ENCODE measurements at places on chromosomes 1 and 21.
A peak's percentile ranks its signal among the peaks of the same experiment; 100 is the strongest.

DNA sequence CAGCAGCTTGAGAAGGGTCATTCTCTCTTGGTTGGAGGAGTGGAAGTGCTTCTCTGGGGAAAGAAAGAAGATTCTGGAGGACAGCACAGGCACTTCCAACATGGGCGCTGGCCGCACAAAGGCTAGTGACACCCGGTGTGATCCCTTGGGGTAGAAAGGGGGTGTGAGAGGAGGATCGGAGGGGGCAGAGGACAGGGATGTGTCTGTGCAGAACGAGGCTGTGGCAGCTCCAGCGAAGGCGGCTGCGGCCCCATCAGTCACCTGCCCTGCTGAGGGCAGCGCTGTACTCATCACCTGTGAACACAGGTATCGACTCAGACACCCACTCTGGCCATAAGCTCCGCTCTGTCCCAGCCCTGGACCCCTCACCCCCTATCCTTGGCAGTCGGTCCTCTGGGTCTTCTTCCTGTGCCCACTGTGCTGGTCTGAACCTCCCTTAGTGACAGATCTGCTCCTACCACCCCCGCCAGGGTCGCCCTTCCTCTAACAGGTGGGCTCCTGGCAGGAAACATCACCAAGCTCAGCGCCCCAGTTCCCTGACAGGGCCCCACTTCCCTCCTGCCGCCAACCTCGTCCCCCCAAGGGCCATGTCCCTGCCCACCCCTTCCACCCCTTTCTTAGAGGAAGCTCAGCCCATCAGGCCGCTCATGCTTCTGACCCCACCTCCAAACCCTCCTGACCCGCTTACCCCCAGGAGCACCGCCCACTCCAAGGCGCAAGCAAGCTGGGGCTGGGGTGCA lies 20.1 kb downstream of the TP73 start:
- no peak for DNase-seq

DNA sequence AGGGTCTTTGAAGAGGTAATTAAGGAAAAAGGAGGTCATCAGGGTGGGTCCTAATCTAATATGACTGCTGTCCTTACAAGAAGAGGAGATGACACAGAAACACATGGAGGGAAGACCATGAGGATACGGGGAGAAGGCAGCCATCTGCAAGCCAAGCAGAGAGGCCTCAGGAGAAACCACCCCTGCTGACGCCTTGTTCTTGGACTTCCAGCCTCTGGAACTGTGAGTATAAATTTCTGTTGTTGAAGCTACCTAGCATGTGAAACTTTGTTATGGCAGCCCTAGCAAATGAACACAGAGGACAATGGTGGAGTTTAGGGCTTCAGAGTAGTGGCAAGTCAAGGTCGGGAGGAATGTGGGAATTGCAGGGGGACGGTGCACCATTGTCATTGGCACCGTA lies 36.7 kb upstream of the FAM89A start:
- DNase-seq, result no peak

DNA sequence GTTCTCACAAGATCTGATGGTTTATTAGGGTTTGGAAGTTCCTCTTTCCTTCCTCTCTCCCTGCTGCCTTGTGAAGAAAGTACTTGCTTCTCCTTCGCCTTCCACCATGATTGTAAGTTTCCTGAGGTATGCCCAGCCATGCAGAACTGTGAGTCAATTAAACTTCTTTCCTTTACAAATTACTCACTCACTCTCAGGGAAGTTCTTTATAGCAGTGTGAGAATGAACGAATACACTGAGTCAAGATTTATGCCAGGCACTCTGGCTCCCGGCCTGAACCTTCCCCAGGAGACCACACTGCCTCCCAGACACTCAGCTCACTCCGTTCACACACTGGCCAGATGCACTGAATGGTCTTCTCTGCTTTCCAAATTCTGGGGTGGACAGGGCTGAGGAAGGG lies 308.3 kb upstream of the AJAP1 start:
- no peak for DNase-seq

DNA sequence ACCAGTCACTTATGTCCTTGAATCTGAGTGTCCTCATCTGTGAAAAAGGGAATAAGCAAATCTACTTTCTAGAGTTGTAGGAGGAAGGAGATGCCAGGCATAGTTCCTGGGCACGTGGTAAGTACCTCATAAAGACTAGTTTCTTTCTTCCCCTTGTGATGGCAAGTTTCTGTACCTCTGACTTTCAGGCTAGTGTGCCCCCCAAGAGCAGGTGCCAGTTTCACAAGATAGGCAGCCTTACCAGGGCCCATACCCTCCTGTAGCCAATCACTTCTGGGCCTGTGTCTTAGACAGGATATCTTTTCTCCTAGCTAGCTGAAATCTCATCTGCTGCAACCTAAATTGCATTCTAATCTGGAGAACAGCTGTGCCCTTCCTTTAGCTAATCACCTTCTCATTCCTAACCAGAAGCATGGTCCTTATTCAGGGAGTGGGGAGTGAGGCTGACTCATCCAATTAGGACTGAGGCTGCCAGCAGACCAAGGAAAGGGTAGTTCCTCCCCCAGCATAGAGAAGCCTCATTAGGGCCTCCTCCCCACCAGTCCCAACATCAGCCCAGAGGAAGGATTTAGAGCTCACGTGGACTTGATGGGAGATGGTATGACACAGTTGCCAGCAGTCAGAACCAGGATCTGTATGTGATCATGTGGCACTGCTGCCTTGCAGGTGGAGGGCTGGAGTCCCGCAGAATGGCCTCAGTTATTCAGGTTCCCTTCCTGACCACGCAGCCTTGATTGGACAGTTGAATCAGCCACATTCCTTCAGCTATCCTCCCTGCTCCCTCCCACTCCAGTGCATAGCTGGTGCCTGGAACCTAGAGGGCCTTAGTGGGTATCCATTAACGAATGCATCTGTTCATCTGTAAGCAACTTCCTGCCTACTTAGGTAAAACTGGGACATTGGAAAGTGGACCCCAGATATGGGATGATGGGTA lies 7.9 kb downstream of the KLHDC8A start:
- no peak for DNase-seq

GRCh38 chr1:2108213-2108876 lies 58.1 kb downstream of the PRKCZ start:
- DNase-seq, result peak; percentile 69

DNA sequence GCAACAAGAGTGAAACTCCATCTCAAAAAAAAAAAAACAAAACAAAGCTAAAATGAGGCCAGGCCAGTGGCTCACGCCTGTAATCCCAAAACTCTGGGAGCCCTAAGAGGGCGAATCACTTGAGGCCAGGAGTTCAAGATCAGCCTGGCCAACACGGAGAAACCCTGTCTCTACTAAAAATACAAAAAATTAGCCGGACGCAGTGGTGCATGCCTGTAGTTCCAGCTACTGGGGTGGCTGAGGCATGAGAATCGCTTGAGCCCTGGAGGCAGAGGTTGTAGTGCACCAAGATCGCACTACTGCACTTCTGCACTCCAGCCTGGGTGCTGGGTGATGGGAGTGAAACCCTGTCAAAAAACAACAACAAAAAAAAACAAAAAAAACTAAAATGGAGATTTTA lies 191.2 kb upstream of the SGIP1 start:
- no peak for DNase-seq

- DNase-seq, result no peak
These were observed 27.0 kb downstream of the DISC1 start for GRCh38 chr1:231653632-231654031.

DNA sequence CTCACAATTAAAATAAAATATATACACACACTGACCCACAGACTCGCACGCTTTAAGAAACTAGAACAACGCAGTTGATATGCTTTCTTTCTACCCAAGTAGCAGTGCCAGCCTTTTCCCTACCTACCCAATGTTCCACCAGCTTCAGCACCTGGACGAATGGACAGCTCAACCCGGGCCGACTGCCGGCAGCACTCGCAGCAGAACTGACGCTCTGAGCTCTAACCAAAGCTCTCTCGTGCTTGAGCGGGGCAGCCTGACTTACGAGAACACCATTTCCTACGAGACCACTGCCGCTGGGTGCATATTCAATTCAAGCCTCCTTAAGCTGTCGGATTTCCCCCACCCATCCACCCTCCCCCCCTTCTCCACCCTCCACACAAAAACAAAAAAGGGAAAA lies 127.4 kb upstream of the DPYD start:
- peak; percentile 77 for DNase-seq
